ENCODE measurements at places on chromosomes 4 and X. TPM values are rescaled to one million over a fixed set of nuclear protein-coding genes. Genes with fewer than 3 reads are reported as not detected.

The NIPAL1 gene
- 0.82 TPM for total RNA-seq

The CT45A2 gene
- not detected for total RNA-seq

The NLGN3 gene
- 0.07 TPM for total RNA-seq

The CTPS2 gene
- total RNA-seq: 3.6 TPM

The PLXNB3 gene
- total RNA-seq: 1.5 TPM

The GSX2 gene
- not detected for total RNA-seq

The OCIAD2 gene
- 9.7 TPM for total RNA-seq

The ANTXR2 gene
- total RNA-seq: 21.9 TPM

The KLB gene
- total RNA-seq: not detected

The ESX1 gene
- total RNA-seq: not detected

The S100G gene
- total RNA-seq: not detected

The CNGA1 gene
- total RNA-seq: 0.77 TPM

The DCAF4L1 gene
- 0.75 TPM for total RNA-seq

The N4BP2 gene
- 3.5 TPM for total RNA-seq

The SMIM10 gene
- 1.9 TPM for total RNA-seq

The TMEM154 gene
- total RNA-seq: 0.98 TPM

The SMR3B gene
- total RNA-seq: not detected

The AKAP14 gene
- not detected for total RNA-seq
